ENCODE measurements at places on chromosomes 6 and 20.

DNA sequence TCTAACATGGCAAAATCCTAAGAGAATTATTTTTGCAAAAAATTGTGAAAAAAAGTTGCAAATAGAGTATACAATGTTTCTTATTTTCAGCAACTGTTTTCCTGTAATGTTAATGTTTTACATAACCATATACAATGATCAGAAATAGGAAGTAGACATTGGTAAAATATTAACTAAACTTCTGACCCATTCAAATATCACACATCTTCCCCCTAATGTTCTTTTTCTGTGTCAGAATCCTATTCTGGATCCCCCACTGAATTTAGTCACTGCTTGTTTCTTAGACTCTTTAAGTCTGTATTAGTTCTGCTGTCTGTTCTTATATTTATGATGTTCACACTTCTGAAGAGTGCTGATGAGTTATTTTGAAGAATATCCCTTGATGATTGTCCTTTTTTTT lies 62.0 kb downstream of the HFE start:
- DNase-seq: no peak

DNA sequence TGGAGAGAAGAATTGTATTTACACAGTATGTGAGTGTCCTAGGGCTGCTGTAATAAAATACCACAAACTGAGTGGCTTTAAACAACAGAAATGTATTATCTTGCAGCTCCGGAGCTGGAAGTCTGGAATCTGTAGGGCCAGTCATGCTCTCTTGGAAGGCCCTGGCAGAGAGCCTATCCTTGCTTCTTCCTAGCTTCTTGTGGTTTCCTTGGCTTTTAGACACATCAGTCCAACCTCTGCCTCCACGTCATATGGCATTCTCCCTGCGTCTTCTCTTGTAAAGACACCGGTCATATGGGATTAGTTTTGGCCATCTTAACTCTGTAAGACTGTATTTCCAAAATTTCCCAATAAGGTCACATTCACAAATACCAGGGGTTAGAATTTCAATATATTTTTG lies 10.8 kb downstream of the FNDC1 start:
- no peak for DNase-seq

DNA sequence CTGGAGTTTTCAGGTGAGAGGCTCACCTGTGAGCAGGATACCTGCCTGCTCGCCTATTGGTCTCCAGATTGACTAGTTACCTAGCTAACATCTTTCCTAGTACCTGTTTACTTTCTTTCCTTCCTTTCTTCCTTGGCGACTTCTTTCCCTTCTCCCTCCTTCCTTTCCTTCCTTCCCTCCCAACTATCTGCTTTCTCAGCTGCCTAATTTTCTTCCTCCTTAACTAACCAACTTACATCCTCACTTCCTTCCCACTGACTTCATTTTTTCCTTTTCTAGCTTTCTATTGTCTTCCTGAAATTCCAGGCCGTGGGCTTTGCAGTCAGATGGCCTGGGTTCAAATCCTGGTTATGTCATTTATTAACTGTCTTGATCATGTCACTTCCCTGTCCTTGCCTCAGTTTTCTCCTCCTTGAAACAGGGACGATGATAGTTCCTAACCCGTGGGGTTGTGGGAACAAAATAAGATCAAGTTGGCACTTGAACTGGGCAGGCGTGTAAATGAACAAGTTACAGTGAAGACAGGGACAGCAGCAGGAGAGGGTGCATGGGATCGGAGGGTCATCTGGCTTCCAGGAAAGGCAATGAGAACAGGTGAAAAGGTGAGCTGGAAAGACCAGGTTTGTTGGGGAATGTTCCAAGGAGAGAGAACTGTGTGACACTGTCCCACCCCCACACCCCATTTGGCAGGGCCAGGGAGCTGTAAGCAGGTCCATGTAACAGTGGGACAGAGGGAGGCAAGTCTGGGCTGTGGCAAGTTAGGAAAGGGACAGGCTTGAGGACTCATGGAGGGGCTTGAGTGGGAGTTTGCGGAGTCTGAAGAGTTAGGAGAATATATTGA lies 540 bp downstream of the SGK2 start:
- no peak for DNase-seq

- DNase-seq: no peak
These were observed 296.5 kb downstream of the SLC35F1 start for GRCh38 chr6:118203545-118203944.

DNA sequence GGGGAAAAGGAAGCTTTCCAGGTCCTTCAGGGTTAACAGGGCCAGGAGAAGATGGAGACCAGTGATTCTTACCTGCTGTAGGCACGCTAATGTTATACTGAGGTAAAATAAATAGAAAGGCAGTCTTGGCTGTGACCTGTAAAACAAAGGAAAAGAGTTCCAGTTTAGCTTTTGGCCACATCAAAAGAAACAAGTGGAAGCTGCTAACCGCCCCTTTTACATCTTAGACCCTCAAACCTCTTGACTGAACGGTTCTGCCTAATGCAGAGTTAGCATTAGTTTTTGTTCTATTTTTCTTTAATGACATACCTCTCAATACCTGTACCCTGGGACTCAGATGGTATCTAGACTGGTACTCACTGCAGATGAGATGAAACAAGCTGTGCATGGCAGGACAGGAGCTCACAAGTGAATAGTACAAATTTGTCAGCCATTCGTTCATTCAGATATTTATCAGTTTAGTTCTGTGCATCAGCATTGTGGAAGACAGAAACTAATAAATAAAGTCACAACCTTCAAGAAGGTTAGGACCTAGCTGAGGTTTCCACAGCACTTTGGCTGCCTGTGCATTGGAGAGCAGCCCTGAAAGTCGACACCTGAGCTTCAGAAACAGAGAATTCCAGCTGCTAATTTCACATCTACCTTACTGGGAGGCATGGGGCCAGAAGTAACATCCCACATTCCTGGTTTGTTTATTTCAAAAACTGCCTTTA lies 41.0 kb downstream of the TRAM2 start:
- no peak for DNase-seq

GRCh38 chr6:153956808-153957207 lies 82.2 kb upstream of the OPRM1 start:
- DNase-seq: peak; percentile 88

- DNase-seq: no peak
These were observed 105.0 kb downstream of the HUS1B start for GRCh38 chr6:551829-552350.

DNA sequence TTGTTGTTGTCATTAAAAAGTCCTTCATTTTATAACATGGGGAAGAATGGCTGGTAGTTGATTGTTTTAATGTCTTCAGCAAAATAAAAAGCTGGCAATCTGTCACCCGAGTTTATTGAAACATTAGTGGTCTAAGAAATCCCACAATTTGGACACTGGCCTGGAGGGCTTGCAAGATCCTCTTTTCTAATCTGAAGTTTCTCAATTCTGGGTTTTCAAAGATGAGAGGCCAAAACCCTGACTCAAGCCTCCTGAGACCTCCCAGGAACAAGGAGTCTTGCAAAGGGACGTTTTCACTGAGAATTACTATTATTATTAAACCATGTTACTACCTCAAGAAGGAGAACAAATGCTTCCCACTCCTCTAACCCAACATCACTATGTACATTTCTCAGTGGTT lies 19.5 kb downstream of the MAP1LC3A start:
- no peak for DNase-seq

- DNase-seq: no peak
These were observed 91.0 kb downstream of the TCP11 start for GRCh38 chr6:35049900-35050756.

All from bronchial epithelial cell (primary cell).